ENCODE measurements at places on chromosomes 7 and 10.

GRCh38 chr7:6558837-6559236, 7.6 kb upstream of the GRID2IP start:
- no peak for DNase-seq

GRCh38 chr10:127413326-127413725, 135.8 kb upstream of the NPS start:
- DNase-seq, result no peak

DNA sequence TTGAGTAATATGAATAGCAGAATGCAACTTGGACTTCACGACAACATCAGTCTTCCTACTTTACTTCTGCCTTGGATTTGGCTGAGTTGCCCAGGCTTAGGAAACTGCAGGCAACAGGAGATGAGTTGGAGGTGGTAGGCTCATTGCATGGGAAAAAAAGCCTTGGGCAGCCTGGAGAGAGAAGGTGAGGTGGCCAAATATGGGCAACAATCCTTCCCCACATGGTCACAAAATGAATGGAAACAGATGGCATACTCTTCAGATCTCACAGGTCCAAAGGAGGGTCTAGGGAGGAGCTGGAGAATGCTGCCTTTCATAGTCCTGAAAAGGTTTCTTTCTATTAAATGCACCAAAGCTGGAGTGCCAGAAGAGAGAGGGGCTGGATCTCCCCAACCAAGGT, 128.6 kb upstream of the AOAH start:
- no peak for DNase-seq

GRCh38 chr10:24569330-24569796, 154.3 kb downstream of the ARHGAP21 start:
- no peak for DNase-seq

DNA sequence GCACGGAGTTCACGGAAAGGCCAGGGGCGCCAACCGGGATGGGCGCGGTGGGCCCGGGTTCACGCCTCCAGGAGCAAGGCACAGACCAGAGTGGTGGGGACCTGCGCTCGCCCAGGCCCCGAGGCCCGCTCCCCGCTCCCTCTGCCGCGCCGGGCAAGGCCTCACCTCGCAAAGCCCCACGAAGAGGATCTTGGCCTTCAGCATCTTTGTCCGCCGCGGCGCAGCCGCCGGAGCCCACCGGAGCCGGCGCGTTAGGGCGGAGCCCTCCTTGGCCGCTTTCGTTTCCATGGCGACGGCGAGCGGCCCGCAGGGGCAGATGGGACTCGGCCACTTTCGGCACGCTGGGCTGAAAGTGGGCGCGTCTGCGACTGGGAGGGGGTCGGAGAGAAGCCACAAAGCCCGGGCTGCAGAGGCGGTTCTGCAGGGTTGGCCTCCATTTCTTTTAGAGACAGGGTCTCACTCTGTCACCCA, 944.4 kb upstream of the ZNF722 start:
- DNase-seq, result no peak

DNA sequence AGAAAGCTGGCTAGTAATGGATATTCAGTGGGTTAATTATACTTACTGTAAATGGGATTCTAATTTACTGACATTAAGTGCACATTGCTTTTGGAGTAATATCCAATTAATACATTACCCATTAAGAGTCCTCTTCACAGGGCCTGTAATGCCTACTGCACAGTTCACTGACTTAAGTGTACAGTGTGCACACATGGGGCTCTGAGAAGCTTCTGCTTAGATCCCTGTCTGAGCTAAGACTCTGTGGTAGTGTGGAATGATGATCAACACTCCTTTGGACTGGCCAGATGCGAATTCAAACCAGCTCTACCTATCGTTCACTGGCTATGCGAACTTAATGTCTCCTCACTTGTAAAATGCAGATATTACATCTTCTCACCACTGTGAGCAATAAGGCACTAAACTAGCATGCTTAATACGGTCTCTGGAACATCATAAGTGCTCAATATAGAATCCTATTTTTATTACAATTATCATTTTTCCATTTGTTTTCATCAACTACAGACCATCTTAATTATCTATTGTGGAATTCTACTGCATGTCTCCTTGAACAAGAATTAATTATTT, 53.8 kb upstream of the SEC61G start:
- no peak for DNase-seq

DNA sequence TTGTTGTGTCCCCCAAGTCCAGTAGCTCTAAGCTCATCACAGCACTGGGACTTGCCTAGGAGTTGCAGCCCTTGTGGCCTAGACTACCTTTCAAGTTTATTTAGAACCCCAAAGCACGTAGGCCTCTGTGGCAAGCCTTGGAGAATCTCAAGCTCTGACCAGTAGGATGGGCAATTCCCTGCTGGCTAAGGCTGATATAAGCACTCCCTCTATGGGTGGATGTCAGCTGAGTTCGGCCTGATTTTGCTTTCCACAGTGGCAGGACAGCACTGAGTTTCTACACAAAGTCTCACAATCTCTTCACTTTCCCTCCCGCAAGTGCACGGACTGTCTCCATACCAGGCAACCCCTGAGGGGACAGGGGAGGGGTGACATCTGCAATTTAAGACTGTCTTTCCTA, 886.4 kb upstream of the LRRN3 start:
- DNase-seq, result no peak

- no peak for DNase-seq
Observed at GRCh38 chr10:103197903-103198302, 4.8 kb upstream of the NT5C2 start.

- DNase-seq, result no peak
Observed at GRCh38 chr7:38656968-38657367, 25.8 kb upstream of the AMPH start.

DNA sequence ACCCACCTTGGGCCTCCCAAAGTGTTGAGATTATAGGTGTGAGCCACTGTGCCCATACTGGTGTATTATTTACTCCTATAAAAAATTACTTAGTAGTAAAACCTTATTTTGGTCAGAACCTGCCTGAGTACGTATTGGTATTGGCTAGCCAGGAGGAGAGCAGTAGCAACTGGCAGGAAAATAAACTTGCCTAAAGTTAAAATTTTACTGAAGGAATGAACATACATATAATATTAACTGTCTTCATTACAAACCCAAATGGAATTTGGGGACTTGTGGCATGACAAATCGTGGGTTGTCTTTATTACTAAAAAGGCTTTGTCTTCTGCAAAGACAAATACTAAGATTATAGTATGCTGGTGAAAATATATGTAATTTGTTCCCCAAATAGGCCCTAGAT, 8.4 kb downstream of the RAB18 start:
- no peak for DNase-seq

GRCh38 chr10:1214882-1215540, 158.8 kb downstream of the WDR37 start:
- DNase-seq, result no peak

GRCh38 chr7:43112941-43113621, 634 bp downstream of the HECW1 start:
- DNase-seq, result no peak

DNA sequence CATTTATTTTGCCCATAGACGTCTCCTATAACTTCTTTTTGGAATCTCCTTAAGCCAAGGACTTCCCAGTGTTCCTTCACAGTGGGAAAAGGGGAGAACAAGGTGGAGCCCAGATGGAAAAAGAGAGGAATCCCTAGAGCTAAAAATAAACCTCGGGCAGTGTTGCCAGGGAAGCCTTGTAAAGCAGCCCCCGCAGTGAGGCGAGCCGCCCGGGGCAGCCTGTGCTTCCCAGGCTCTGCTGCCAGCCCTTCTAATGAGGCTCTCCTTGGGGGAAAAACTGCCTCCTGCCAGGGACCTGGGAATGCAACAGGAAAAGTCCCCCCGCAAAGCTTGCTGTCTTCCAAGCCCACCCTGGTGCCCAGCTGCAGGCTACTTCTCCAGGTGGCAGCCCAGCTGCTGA, 71.7 kb downstream of the SH3PXD2A start:
- no peak for DNase-seq

- no peak for DNase-seq
Observed at GRCh38 chr10:34403512-34403911, 411.6 kb downstream of the PARD3 start.

DNA sequence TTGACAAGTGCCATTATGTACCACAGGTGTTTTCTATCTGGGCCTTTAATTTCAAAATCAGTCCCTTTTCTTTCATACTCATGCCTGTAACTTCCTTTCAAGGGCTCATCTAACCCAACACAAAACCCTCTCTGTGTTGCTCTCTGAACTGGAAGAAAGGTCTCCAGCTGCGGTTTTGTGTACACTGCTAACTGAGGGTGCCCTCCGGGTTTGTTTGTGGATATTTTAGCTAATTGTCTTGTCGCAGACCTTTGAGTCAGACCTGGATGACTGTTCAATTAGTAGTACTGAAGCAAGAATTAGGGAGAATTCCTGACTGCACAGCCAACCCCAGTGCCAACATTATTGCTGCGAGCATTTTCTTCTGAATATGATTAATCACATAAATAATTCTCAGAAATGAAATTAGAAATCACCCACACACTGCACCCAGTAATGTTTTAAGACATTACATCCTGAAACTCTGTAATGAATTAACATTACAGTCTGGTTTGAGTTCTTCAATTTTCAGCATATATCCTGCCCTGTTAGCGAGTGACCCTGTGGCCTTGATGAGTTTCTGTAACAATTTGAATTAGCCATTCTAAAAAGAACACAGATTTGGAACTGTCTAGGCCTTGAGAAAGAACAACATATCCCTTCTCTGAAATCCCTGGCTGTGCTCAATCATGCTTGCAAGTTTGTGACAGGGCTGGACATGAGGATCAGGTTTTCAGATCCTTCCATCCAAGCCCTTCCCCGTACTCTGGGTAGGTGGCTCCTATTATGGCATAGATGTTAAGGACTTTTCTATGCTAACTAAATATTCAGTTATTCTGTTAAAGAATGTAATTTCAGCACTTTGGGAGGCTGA, 460.1 kb downstream of the PLXDC2 start:
- no peak for DNase-seq

- no peak for DNase-seq
Observed at GRCh38 chr10:70323138-70323696, 39.4 kb upstream of the NPFFR1 start.

DNA sequence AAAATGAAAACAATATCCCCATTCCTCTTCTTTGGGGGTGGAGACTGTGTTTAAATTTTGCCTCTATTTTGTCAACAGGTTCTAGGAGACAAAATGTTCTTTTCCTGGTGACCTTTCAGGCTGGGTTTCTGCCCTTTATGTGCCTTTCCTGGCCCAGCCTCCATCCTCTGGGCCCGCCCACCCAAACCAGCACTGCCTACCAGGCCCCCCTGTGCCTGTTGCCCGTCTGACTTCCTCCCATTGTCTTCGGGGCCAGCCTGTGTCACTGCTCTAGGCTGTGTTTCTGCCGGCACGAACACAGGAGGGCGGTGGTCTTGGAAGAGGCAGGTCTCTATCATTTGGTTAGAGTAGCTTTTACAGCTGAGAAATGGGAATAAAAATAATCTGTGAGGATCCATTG, 13.9 kb downstream of the TSPAN14 start:
- peak; percentile 45 for DNase-seq
